Caki2 (cell line): ENCODE measurements at places on chromosomes 7 and 10.

GRCh38 chr10:131204406-131205152 is 106.9 kb downstream of the TCERG1L start:
- DNase-seq, result no peak

GRCh38 chr10:120453886-120454285 is 3.1 kb upstream of the PLPP4 start:
- DNase-seq, result peak; percentile 64

- DNase-seq, result no peak
Observed at GRCh38 chr10:66483966-66484365, 441.9 kb upstream of the LRRTM3 start.

DNA sequence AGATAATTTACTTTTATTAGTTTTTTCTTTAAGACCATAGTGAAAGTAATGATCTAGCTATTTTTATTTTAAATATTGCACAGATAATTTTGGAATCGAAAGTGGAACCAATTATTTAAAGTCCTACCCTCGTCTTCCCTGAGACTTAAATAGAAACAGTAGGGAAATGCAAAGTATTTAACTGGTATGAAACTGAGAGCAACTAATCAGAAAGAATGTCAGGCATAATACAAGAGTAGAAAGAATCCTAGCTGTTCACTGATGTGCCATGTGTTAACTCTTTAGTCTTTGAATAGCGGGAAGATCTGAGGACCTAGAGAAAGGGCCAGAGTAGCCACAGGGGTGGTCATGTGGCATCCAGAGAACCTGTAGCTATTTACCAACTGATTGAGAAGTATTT is 630.0 kb downstream of the NRG3 start:
- DNase-seq, result no peak

DNA sequence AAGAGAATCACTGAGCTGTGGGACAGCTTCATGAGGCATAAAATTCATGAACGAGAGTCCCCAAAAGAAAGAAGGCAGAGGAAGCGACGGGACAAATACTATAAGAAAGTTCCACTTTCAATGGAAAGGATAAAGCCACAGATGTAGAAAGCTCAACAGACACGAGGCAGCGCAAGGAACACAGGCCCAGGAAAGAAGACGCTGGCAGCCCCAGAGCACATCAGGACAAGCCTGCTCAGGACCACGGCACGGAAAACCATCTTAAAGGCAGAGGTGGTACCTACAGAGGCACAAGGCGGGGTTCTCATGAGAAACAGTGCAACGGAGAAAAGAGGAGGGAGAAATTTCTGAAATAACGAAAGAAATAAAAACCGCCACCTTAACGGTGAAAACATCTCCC is 273.4 kb downstream of the MAD1L1 start:
- no peak for DNase-seq

GRCh38 chr10:79409726-79410085 is 35.7 kb downstream of the ZCCHC24 start:
- DNase-seq, result no peak

GRCh38 chr7:78939669-78940068 is 513.8 kb downstream of the MAGI2 start:
- DNase-seq, result no peak

- DNase-seq, result peak; percentile 19
Observed at GRCh38 chr7:90605055-90605454, 8.9 kb downstream of the CDK14 start.
